ENCODE measurements at places on chromosomes 16 and 17. TPM values are rescaled to one million over a fixed set of nuclear protein-coding genes. Genes with fewer than 3 reads are reported as not detected.

The CCL8 gene
- not detected for total RNA-seq

The ITGAX gene
- 6.6 TPM for total RNA-seq

The CLEC18C gene
- total RNA-seq, result not detected

The EVI2A gene
- total RNA-seq, result 16.9 TPM

The CDH8 gene
- not detected for total RNA-seq

The ZMYND15 gene
- total RNA-seq, result 0.09 TPM

The NTN3 gene
- not detected for total RNA-seq

- H3K4me1 ChIP-seq, result peaks cover 15% of the 10 kb centered on the region
- peaks cover 2% of the 10 kb centered on the region for H3K36me3 ChIP-seq
- H3K27me3 ChIP-seq, result peaks cover 3% of the 10 kb centered on the region
- H3K27ac ChIP-seq, result no peak overlapping the region
- no peak for DNase-seq
- H3K4me3 ChIP-seq, result no peak overlapping the region
Measured at GRCh38 chr17:74578979-74579378, 11.7 kb upstream of the CD300H start.

- peaks cover 30% of the 10 kb centered on the region for H3K4me1 ChIP-seq
- no peak overlapping the region for H3K4me3 ChIP-seq
- no peaks in the 10 kb centered on the region for H3K36me3 ChIP-seq
- H3K27me3 ChIP-seq, result no peaks in the 10 kb centered on the region
Measured at GRCh38 chr16:81544261-81544660, 99.7 kb downstream of the CMIP start.

DNA sequence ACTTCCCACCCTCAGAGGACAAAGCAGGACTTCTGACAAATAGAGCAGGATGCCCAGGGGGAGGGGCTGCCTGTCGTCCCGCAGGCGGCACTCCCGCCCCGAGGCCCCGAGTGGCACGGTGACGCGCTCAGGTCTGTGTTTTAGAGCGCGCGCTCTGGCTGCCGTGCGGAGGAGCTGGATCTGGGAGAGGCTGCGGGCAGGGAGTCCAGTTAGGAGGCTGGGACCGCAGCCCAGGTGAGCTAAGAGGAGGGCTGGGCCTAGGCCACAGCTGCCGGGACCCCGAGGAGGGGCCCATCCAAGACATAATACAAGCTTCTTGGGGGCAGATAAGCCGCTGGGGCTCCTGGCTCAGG lies 6.4 kb downstream of the DOC2A start:
- H3K4me3 ChIP-seq, result no peak overlapping the region

GRCh38 chr16:2756288-2757015 lies 4.0 kb downstream of the SRRM2 start:
- no peak overlapping the region for H3K4me3 ChIP-seq
- H3K4me1 ChIP-seq, result peaks cover 49% of the 10 kb centered on the region
- peaks cover 76% of the 10 kb centered on the region for H3K36me3 ChIP-seq
- H3K27me3 ChIP-seq, result no peaks in the 10 kb centered on the region
- no peak for DNase-seq

- H3K4me1 ChIP-seq, result peaks cover 9% of the 10 kb centered on the region
- no peak overlapping the region for H3K27ac ChIP-seq
- DNase-seq, result no peak
- H3K27me3 ChIP-seq, result no peaks in the 10 kb centered on the region
Measured at GRCh38 chr16:85220964-85221731, 108.9 kb upstream of the CIBAR2 start.

DNA sequence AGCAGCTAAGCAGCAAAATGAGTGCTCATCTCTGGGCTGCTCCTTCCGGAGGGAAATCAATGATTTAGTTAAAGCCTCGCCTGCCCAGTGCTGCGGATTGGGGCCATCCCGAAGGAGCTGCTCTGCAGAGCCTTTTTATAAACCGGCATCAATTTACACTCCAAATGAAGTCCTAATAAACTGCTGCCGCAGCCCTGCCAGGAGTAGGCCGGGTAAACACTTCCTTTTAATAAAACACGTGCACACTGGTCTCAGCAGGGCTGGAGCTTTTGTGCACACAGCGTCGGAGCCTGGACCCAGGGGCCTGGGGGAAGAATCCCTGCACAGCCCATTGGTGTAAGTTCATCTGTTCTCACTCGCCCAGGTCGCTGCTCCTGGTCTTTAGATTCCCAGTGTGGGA lies 79.6 kb upstream of the HS3ST2 start:
- no peak overlapping the region for H3K27ac ChIP-seq
- no peak overlapping the region for H3K4me3 ChIP-seq
- no peaks in the 10 kb centered on the region for H3K4me1 ChIP-seq
- no peak for DNase-seq

DNA sequence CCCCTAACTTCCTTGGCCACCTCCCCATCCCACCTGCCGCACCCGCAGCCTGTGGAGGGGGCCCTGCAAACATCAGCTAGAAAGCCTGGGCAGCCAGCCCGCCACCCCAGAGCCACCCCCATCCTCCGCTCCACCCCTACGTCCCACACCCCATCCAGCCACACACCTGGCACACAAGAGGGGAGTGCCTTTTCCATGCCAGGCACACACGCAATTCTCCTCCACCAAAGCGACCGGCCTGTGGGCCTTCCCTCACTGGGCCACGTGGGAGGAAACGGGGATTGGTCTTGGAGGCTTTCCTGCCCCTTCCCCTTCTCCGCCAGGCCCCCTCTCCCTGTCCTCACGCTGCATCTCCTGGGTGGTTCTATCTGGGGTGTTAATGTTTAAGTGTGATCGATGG lies 48.7 kb upstream of the TNRC6C start:
- H3K4me1 ChIP-seq, result no peaks in the 10 kb centered on the region
- H3K27ac ChIP-seq, result no peak overlapping the region
- DNase-seq, result no peak
- H3K27me3 ChIP-seq, result peaks cover 5% of the 10 kb centered on the region
- H3K4me3 ChIP-seq, result no peak overlapping the region

DNA sequence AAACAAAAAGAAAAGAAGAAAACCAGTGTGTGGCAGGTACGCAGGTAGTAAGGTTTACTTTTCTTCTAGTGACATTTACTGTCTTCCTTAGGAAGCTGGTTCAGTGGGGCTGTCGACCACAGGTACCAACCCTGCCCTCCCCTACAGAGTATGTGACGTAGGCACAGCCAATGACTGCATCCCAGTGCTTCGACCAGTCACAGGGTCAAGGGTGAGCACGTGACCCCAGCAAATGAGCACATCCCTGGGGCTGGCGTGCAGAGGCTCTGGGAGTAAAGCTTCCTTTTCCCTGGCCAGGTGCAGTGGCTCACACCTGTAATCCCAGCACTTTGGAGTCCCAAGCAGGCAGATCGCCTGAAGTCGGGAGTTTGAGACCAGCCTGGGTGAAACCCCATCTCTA lies 38.9 kb upstream of the PLCG2 start:
- no peaks in the 10 kb centered on the region for H3K36me3 ChIP-seq
- no peaks in the 10 kb centered on the region for H3K4me1 ChIP-seq
- no peak overlapping the region for H3K4me3 ChIP-seq
- H3K27me3 ChIP-seq, result no peaks in the 10 kb centered on the region
- no peak for DNase-seq

GRCh38 chr17:68559316-68559715 lies 41.9 kb downstream of the FAM20A start:
- H3K4me1 ChIP-seq, result no peaks in the 10 kb centered on the region
- no peaks in the 10 kb centered on the region for H3K36me3 ChIP-seq
- no peak overlapping the region for H3K4me3 ChIP-seq
- no peaks in the 10 kb centered on the region for H3K27me3 ChIP-seq
